ENCODE measurements at places on chromosomes 6 and 20.

DNA sequence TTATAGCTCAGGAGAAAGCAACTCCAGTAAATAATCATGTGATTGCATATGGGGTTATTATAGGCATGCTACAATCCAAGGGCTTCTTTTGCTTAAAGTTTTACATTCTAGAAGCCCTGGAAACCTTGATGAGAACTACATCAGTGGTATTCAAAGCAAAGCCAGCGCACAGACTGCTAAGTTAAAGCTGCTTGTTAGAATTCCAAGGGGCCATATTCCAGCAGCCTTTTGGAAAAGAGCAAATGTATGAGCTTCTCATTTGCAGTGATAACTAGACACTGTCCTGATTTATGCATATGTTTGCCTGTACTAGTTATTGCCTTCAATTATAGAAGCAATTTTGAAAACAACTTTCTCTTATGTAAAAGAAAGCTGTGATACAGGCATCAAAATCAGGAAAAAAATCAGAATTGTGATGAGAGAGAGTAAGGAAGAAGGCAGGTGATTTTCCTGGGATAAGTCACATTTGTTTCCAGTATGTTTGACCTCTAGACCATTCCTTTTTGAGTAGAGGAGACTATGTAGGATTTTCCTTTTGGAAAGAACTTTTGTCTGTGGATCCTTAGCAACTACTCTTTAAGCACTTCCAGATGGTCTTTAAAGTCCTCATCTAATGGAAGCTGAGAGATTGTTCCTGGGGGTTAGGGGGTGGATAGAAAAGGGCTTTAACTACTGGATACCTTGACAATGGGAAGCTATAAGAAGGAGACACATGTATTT is 159.2 kb downstream of the PLCB4 start:
- ATAC-seq, result no peak

GRCh38 chr6:169216830-169217229 is 36.8 kb downstream of the THBS2 start:
- no peak for ATAC-seq

DNA sequence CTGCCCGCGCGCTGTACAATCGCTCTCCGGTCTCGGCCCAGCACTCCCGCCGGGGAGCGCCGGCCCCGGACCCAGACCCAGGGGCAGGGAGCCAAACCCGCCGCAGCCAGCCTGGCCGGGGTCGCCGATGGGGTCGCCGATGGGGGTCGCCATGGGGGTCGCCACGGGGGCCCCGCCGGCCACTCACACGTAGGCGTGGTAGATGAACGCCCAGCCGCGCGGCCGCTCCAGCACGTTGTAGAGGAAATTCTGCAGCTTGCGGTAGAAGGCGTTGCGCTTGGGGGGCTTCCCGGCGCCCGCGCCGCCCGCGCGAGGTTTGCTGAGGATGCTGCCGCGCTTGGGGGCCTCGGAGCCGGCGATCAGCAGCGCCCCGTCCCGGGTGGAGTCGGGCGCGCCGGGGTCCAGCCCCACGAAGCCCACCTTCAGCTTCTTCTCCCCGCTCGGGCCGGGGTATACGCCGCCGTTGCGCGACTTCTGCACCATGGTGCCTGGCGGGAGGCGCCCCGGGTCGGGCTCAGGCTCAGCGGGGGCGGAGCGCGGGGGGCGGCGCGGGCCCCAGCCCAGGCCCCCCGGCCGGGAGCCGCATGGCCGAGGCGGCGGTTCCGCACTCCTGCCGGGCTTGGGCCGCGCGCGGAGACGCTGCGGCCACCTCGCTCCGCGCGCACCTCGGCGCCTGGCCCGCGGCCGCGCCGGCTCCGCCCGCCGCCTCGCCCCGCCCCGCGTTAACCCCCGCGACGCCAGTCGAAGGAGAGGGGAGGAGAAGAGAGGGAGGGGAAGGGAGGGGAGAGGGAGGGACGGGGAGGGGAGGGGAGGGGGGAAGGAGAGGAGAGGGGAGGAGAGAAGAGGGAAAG is at the start of gene KCNQ2:
KCNQ2 (minus strand) TSS at position 675 of the 851 bp plus-strand sequence; CDS start at position 483, 192 bp downstream.
- no peak for ATAC-seq

DNA sequence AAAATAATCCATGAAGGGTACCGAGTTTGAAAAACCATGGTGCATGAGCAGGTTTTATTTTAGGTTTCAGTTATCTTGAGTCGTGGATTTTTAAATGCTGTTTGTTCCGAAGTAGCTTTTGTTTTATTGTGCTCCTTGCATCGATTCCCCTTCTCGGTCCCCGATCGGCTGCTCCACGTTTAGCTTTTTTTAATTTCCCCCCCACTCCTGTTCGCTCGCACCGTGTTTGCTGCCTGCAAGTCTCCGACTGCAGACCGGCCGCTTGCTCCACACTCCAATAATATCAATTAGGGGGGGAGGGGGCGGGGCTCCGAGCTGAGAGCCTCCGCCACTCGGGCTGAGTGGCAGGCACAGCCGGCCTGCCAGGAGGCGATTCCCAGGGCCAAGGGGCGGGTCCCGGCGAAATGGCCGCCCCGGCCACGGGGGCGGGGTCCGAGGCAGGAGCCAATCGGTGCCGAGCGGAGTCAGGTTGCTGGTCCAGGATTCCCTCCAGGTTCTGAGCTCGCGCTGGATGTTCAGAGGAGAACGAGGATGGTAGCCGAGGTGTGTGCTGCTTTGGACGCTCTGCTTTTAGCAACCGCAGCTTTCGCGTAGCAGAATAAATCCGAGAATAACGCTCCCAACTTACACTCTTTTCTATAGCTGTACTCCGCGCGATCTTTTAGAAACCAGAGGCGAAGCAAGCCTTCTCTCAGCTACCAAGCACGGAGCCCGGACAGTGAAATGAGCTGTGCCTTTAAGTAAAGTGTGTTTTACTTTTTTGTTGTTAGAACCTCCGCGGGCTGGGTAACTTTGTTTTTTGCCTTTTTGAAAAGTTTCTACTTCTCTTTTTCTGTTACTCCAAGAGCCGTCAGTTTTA is at the start of gene EPHA7:
EPHA7 (minus strand) TSS at position 256 of the 859 bp plus-strand sequence; CDS start at position 38, 218 bp downstream.
- ATAC-seq, result peak; percentile 97

DNA sequence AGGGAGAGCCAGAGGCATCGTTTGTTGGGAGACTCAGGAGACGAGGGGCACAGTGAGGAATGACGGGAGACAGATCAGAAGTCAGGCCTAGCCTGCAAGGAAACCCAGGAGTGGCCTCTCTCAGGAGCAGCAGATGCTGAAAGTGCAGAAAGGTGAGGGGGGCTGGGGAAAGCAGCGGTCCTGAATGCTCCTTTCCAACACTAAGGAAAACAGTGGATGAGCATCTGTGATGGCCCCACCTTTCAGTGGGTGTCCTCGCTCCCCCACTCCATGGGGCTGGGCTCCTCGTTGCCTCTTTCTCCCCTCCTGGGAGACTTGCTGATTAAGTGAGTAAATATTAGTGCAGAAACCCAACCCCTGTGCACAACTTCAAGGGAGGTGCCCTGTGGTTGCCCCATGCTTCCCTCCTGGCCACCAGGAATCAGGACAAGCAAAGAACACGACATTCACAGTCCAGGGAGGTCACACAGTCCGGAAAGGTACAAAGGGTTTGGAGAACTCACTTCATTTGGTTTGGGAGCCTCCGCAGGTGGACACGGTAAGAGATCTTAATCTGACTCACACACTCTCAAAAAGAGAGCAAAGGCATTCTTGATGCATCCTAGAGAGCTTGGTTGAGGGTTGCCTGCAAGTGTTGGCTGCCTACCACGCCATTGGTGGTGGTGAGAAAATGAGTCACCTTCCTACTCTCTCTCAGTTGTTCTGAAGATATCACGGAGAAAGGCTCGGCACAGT is 9.7 kb upstream of the BPIFB1 start:
- ATAC-seq, result no peak

- ATAC-seq, result no peak
Observed at GRCh38 chr6:156182356-156182755, 594.8 kb upstream of the ARID1B start.

DNA sequence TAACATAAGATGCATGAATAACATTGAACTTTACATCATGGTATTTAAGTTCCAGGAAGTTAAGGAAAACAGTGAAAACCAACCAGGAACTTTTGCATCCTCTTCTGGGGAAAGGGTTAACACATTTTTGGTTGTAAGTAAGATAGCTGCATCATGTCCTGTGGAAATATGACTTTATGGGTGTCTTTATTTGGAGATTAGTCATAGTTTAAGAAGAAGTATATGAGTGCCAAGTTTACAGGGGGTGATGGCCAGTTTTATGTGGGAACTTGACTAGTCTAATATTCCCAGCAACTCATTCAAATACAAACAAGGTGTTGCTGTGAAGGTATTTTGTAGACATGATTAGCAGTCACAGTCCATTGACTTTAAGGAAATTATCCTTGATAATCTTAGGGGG is 78.0 kb downstream of the PDE10A start:
- ATAC-seq, result no peak
